ENCODE measurements at places on chromosomes 1 and 21.

- no peak for DNase-seq
Observed at GRCh38 chr21:25464275-25464674, 143.0 kb downstream of the MRPL39 start.

DNA sequence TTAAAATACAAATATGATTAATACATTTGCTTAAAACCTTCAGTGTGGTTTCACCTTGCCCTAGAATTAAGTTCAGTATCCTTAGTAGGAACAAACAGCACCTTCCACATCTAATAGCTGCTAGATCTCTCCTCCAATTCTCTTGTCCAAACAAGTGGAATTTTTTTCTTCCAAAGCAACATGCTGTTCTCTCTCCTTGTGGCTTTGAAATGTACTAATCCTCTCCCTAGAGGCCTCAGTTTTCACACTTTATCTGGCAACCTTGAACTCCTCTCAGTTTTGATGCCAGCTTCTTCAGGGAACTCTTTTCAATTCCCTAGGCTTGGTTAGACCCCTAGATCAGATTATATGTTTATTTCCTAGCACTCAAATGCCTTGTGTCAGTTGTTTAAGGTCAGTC is 87.0 kb downstream of the GLUL start:
- no peak for DNase-seq

DNA sequence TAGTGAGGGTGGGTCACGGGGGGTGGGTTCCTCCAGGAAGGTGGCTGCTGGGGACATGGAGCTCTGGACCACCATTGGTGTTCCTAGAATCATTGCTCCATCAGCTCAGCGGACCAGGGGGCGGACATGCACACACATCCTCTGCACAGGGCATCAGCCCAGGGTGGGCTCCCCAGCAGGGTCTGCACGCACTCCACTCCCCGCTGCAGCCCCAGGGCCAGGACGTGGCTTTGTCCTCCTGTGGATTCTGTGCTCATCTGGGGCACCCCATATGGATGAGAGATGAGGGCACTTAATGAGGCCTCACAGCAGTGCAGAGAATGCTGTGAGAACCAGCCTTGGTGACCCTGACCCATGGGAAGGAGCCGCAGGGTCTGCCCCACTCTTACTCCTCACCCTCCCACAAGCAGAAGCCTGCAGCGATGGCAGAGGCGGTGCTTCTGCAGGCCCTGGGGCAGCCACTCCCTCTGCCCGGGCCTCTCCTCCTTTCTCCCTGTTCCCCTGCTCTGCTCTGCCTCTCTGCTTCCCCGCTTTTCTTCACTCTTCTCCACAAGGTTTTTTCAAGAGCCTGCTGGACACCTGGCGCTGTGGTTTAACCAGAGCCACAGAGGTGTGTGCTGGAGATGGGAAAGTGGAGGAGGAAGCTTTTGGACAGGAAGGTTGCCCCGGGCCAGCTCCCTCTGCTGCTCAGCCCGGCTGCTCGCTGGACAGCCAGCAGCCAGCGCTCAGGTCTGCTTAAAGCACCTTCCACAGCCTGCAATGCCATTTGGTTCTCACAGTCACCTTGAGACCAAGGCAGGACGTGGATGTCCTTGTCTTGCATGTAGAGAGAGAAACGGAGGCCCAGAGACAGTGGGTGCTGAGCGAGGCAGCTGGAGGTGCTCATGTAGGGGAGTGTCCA is 26.3 kb upstream of the PCBP3 start:
- no peak for DNase-seq

DNA sequence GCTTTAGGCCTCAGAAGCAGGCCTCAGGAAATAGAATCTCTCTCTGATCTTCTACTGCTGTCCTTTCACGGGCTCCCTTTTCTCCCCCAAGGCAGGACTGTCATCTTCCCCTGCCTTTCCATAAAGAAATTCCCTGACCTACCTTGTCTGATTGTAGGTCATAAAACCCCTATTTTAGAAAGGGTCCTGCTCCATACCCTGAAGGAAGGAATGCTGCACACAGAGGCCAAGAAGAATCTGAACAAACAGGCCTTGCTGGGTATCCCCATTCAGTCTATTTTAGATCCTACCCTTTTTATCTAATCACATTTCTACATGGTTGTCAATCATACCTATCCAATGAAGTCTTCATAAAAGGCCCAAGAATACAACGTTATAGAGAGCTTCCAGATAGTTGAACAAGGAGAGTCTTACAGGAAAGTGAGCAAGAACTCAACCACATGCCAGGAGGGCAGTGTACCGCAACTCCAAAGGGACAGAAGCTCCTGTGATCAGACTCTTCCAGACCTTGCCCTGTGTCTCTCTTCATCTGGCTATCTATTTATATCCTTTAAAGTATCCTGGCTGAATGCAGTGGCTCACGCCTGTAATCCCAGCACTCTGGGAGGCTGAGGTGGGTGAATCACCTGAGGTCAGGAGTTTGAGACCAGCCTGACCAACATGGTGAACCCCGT is 93.1 kb downstream of the SLC16A1 start:
- no peak for DNase-seq
